Iris pigment epithelial cell (primary cell): ENCODE measurements at places on chromosomes 6 and 20.

DNA sequence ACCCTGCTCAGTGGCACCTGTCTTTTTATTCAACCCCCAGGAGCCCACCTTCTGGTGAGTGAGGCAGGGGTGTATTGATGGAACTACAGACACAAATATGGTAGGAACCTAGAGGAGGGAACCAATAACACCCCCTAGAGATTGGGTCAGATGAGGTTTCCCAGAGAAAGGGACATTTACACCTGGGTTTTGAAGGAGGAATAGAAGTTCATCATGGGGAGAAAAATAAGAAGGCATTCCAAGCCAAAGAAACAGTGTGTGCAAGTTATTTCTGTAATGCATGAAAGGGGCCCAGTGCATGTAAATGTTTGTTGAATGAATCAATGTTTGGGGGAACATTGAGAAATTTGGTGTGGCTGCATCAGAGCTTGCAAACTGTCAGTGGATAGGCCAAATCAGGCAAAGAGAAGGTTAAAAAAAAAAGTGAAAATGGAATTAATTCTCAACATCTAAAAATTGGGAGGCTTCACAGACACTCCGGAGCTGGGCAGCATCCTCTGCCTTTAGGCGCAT is 11.1 kb upstream of the KIAA1755 start:
- DNase-seq: peak; percentile 67

DNA sequence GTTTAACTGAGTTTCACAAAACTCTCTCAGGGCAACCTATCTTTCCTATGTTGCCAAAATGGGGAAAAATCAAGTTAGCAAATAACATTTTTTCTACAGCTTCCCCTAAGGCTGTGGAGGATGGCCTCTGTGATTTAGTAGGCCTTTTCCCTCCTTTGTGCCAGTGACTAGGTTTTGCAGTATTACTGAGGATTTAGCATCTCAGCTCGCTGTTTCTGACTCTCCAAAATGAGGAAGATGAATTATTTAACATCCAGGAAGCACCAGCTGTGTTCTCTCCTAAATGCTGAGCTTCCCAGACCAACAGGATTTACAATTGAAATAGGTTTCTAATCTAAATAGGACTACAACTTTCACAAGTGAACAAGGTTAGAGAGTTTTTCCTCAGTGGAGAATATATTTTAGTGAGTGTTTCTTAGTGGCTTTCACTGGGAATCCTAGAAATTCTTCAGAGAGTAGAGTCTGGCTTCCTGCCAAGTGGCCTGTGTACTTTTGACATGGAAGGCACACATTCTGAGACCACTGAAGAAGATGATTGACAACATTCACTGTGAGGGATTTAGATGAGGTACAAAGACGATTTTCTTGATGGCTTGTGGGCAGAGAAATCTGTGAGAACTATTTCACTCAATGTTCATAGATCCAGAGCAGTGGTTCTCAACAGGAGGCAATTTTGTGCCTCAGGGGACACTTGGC is 62.4 kb downstream of the PTCHD4 start:
- DNase-seq: no peak

DNA sequence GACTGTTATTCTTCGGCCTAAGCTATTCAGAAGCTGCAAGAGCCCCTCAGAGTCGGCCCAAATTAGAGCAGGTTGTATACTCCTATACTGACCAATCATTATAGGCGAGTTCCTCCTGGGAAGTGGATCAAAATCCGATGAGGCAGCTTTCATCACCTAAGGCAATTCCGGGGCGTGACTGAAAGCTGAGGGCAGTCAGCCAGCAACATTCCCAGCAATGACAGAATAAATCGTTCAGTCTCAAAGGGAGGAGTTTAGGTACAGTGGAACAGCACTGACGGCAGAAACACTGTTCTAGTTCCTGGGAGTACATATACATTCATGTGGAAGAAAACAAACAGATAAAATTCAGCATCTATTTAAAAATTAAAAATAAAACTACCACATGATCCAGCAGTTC is 10.8 kb downstream of the HLA-DQB2 start:
- DNase-seq: no peak

DNA sequence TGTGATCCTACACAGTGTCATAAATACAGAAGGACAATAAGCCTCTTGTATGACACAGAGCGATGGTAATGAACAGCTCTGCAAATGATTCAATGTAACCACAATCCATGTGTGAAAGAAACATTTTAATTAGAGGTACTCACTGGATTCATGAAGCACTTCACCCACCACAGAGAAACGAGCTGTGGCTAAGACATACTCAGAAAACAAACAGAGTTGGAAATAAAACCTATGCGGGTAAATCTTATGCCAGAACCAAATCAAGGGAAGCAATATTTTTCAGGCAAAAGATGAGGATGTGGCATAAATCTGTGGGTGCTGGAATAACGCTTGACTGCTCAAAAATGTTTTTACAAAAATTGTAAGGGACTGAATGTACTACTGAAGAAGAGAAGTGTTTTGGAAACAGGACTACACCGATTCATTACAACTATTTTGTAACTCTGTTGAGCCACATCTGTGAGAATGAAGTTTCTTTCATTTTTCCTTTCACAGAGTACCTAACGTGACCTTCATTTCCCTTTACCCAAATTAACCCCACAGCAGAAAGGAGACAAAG is 112.1 kb downstream of the WDR27 start:
- peak; percentile 47 for DNase-seq

DNA sequence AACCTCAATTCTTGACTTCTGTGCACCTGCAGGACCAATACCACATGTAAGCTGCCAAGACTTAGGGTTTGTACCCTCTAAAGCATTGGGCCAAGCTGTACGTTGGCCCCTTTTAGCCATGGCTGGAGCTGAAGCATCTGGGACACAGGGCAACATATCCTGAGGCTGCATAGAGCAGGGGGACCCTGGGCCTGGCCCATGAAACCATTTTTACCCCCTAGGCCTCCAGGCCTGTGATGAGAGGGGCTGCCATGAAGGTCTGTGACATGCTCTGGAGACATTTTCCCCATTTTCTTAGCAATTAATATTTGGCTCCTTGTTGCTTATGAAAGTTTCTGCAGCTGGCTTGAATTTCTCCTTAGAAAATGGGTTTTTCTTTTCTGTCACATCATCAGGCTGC is 31.0 kb downstream of the PRDM13 start:
- no peak for DNase-seq

- DNase-seq: no peak
These were observed 280.4 kb downstream of the PACRG start for GRCh38 chr6:163008186-163008585.

DNA sequence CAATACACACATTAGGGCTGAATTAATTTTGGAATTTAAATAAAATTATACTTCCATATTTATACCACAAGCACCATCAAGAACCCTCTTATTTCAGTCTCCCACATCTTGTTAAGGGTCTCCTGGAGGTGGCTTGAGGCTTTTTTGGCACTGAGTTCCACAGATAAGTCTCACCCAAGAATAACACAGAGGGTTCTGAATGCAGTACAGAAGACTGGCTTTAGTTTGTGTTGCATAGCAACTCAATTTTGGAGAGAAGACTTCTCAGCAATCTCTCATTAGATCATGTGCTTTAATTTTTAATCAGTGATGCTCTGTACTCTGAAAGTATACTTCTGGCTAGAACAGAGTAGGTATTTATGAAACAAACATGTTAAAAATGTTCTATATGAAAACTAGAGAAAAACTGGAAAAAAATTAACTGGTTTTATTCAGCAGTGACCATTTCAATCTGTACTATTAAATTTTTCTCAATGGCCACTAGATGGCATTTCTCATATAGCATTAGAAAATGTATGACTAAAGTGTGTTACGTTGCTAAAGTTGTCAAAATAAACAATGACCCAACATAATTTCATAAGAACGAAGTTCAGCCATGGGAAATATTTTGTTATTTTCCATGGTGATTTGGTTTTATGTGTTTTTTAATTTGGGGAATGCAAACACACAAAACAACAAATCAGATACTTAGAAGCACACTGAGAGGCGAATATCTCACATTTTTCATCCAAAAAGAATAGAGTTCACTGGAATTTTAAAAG is 32.7 kb upstream of the MAP7 start:
- DNase-seq: peak; percentile 92

DNA sequence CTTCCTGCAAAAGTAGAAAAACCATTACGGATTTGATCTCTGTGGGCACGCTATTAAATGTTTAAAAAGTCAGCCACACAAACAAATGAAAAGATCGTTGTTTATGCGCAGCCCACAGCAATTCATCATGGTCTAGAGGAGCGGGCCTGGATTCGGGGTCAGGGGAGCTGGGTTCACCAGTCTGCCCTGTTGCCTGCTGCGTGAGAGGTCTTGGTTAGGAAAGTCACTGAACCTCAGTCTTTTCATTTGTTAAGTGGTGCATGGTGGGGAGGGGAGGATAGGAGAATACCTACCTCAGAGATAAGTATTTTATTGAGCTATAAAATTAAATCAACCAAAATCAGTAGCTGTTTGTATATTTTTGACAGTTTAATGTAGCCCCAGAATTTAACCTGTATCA is 47.3 kb upstream of the FYN start:
- DNase-seq: no peak

GRCh38 chr6:138805016-138805765 is 9.3 kb downstream of the ECT2L start:
- peak; percentile 15 for DNase-seq

DNA sequence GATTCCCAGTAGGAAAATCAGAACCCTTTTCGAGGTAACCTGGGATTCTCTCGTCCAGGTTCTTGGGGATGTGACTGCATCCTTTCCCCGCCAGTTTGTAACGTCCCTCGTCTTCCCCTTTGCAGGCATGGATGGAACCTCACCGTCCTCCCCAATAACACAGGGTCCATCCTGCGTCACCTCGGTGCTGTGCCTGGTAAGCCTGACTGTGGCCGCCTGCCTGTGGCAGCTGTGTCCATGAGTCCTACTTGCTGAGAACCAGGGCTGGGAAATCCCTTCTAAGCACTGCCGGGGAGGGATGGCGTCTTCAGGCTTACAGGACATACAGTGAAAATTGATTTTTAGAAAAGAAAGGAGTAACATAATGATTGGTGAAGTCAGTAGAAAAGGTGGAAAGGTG is 155.6 kb downstream of the DTNBP1 start:
- no peak for DNase-seq

- peak; percentile 97 for DNase-seq
These were observed 54.1 kb downstream of the FGD2 start for GRCh38 chr6:37059344-37060194.

- peak; percentile 76 for DNase-seq
These were observed 25.9 kb downstream of the MRS2 start for GRCh38 chr6:24428615-24429014.

DNA sequence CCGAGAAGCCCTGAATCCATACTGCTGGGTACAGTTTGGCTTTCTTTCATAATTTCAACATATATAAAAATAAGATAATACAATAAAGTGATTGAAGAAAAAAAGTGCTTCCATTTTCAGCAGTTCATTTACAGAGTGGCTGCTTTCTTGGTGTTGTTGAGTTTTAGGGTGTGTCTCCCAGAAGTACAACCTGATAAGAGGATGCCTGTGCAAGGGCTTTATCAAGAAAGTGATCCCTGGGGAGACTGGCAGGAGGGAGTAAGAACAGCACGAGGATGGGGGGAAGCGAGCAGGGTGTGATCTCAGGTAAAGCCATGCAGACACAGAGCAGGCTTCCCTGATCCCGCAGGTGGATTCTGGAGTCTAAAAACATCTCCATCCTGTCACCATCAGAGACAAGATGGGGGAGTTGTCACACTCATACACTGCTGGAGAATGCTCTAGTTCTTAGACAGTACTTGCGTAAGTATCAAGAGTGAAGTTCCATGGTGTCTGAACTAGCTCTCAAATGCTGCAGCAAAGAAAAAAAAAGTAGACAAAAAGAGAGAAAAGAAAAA is 395.9 kb downstream of the CDH26 start:
- DNase-seq: no peak

GRCh38 chr6:97630604-97631003 is 347.6 kb upstream of the MMS22L start:
- DNase-seq: peak; percentile 67

- no peak for DNase-seq
These were observed 31.7 kb upstream of the SPDEF start for GRCh38 chr6:34587851-34588250.

- peak; percentile 83 for DNase-seq
These were observed 137.3 kb downstream of the TMEM200A start for GRCh38 chr6:130503146-130503545.

- no peak for DNase-seq
These were observed 156.6 kb downstream of the KLHL32 start for GRCh38 chr6:97081010-97081590.

DNA sequence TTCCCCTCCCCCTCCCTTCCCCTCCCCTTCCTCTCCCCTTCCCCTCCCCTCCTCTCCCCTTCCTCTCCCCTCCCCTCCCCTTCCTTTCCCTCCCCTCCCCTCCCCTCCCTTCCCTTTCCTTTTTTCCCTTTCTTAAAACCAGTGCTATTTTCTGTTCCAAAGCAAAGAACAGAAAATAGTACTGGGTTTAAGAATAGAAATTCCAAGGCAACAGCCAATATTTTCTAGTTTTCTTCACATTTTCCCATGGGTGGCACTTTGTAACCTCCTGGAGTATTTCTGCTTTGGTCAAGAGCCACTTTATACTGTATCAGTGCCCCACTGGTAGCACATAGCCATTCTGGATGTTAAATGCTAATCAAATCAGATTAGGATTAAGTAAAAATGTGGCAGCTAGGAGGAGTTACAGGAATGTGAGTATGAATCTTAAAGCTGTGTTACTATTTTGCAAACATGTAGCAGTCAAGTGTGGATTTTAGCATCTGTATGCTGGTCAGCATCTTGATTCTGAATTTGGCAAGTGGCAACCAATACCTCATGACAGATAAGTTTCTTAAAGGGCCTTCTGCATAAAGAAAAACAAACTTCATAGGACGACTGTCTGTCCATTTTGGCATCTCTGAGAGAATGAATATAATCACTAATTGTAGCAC is 126.4 kb downstream of the CEP57L1 start:
- no peak for DNase-seq

DNA sequence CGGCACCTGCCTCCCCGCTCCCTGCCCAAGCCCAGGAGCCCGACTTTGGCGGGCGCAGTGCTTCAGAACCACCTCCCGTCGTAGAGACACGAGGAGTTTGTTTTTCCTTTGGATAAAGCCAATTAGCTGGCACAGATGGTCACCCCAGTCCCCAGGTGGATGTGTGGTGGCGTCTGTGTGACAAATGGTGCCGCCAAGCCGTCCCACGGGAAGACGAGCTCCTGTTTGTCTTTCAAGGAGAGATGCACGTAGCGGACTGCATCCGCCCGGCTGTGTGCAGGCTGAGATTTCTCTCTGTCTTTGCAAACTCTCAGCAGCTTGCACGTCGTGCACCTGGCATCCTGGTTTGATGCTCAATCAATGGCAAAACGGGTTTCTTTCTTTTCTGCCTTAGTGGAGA is 16.1 kb upstream of the MRGBP start:
- DNase-seq: no peak

DNA sequence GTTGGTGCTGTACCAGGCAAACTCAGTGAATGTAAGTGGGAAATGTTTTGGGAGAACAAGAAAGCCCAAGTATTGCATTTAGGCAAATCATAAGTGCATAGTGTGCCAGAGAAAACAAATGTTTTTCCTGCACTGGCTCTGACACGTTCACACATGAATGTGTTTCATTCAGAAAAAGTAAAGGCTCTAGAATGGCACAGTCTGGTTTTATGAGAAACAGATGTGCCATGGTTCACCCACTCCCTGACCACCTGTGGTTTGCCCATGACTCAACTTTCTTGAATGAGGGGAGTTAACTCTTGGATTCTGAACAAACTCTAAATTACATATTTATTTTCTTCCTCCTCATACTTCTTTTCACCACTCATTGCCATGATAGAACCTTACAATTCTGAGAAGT is 126.9 kb downstream of the KCNQ5 start:
- DNase-seq: peak; percentile 64

- DNase-seq: no peak
These were observed 55.3 kb upstream of the FAM83D start for GRCh38 chr20:38870733-38871559.
